ENCODE measurements at places on chromosomes 6 and 20.

- DNase-seq: no peak
Measured at GRCh38 chr6:139751179-139751578, 376.7 kb upstream of the CITED2 start.

GRCh38 chr6:101296169-101296960, 97.1 kb upstream of the GRIK2 start:
- no peak for DNase-seq

DNA sequence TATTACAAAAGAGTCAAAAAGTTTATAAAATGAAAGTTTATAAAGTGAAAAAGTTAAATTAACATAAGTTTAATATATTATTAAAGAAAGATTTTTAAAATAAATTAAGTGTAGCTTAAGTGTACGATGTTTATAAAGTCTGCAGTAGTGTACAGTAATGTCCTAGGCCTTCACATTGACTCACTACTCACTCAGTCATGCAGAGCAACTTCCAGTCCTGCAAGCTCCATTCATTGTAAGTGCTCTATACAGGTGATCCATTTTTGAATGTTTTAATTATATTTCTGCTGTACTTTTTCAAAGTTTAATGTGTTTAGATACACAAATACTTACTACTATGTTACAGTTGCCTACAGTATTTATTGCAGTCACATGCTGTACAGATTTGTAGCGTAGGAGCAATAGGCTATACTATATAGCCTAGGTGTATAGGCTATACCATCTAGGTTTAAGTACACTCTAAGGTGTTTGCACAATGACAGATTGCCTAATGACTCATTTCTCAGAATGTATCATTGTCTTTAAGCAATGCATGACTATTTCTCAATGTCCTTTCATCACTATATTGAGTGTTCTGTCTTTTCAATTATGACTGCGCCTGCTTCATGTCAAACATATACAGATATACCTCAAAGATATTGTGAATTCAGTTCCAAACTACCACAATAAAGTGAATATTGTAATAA, 1110.3 kb upstream of the MAP3K7 start:
- DNase-seq: no peak

- DNase-seq: no peak
Measured at GRCh38 chr6:132673376-132674094, 14.6 kb upstream of the TAAR1 start.

GRCh38 chr20:59255256-59255655, 45.2 kb upstream of the EDN3 start:
- no peak for DNase-seq

DNA sequence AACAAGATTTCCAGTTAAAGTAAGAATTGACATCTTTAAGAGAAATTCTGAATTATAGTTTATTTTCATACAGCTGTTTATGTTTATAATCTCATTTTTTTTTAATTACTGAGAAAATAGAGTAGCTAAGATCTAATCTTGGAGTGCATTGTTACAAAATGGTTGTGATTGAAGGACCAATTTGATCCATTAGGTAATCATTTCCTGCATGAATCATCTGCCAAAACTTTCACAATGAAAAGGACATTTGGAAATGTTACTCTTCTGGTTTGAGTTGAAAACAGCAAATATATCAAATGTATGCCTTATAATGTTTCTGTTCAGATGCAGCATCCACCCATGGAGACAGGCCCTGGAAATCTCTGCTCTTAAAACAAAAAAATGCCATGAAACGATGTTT, 19.0 kb downstream of the TUBB2A start:
- peak; percentile 76 for DNase-seq

DNA sequence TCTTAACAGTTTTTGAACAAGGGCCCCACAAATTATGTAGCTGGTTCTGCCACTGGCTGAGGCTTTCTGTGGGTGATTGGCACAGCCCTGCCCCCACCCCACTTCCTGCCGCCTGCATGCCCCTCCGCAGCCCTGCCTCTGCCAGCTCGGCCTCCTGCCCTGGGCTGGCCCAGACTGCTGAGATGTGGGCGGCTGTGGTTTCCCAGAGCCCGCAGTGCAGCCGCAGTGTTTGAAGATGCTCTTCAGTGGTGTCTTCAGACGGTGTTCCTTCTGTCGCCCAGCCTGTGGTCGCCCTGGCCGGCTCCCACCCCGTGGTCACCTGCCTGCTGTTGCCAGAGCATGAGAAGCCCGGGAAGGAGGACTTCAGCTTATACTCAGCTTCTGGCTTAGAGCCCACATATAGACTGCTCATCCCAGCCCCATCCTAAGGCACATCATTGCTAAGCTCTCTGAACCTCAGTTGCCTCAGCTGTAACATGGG, 154.3 kb downstream of the VEGFA start:
- DNase-seq: no peak

- DNase-seq: no peak
Measured at GRCh38 chr6:109331081-109331480, 51.2 kb downstream of the CD164 start.

GRCh38 chr6:16697437-16698161, 63.7 kb downstream of the ATXN1 start:
- DNase-seq: no peak

DNA sequence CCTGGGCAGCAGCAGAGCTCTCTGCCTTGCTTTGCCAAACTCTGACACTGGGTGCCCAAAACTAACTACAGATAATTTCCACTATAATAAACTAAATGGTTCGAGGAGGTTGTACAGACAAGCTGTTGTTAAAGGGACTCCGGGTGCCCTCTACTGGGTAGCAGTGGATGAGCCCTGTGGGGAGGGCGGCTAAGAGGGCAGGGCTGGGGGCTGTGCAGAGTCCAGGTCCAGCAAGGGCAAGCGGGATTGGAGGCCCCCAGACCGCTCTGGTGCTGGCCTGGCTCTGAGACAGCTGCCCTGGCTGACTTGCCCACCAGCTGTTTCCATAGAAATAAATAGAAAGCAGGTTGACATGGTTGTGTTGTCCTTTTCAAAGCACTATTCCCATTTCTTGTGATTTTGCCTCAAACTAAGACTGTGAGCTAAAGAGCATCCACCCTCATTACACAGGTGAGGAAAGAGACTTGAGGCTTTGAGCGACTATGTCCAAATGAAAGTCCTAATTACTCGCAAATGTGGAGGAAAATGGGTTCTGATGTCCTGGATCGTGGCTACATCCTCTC, 167.6 kb upstream of the CST7 start:
- peak; percentile 34 for DNase-seq

DNA sequence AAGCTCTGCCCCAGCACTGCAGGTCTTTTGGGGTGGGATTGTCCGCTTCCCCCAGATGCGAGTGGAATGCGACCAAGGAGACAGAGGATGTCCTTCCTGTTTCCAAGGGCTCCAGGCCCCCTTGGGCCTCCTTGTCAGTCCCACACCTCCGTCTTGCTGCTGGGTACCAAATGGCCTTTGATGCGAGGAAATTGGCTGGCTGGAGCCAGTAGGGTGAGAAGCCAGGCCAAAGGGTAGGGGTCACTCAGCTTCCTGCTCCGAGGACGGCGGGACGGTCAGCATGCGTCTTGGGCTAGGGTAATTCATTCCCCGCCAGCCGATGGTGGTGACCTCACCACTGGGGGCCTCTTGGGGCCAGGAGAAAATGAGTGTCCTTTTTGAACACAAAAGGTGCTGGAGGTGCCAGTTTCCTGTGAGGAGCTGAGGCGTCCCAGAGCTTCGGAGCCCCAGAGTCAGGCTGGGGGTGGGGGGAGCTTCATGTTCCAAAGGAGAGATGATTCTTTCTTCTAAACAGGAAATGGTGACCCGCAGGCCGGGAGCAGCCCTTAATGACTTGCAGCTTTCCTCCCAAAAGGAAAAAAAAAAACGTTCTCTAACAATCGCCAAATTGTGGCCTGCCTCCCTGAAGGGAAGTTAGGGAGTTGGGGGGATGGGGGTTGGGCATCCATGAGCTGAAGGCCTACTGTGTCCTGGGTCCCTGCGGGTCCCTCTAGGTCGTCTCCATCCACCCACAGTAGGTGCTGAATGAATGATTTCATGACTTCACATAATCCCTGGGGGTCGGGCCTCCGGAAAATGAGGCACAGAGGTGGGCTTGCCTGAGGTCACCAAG, 6.7 kb downstream of the SNAI1 start:
- peak; percentile 88 for DNase-seq

DNA sequence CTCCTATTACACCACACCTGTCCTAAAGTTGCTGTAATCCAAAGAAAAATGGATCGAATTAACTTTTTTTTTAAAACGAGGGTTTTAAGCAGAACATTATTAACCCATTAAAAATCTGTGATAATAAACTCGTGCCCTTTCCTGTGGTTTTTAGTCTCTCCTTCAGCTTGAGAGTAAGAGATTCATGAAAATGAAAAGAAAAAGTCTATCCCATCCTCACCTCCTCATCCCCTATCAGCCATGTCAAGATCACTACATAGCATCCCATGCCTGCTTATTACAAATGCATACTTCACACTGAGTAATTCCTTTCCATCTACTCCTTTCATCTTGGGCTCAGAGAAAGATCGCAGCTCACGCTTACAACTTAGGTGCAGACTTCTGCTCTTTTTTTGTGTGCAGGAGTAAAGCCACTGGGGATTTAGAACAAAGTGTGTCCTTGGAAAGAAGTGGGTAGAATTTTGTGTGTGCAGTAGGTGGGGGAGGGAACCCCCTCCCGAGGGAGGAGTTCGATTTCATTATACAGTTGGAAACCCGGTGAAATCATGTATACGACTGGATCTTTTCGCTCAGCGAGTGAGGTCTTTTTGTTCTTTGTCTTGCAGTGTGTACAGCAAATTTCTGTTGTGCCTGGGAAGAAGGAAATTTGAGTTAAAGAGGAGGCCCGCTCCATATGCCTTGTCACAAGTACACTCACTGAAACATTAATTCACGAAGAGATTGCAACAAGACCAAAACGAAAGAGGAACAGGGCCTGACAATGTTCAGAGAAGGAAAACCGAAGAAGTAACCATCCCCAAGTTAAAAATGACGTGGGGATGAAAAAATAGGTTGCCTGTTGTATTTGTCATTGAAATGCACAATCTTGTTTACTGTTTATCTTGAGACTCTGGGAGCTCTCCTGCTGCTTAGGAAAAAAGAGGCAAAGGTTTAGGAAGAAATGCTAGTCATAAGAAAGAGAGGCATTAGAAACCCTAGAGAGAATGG, 146.5 kb upstream of the ZNF217 start:
- DNase-seq: peak; percentile 36

GRCh38 chr6:30360139-30360538, 15.2 kb downstream of the RPP21 start:
- DNase-seq: no peak

- peak; percentile 97 for DNase-seq
Measured at GRCh38 chr6:89034586-89035251, 45.8 kb upstream of the PNRC1 start.

Measured in fibroblast of pulmonary artery (primary cell).